ENCODE measurements at places on chromosomes 7 and 10.

DNA sequence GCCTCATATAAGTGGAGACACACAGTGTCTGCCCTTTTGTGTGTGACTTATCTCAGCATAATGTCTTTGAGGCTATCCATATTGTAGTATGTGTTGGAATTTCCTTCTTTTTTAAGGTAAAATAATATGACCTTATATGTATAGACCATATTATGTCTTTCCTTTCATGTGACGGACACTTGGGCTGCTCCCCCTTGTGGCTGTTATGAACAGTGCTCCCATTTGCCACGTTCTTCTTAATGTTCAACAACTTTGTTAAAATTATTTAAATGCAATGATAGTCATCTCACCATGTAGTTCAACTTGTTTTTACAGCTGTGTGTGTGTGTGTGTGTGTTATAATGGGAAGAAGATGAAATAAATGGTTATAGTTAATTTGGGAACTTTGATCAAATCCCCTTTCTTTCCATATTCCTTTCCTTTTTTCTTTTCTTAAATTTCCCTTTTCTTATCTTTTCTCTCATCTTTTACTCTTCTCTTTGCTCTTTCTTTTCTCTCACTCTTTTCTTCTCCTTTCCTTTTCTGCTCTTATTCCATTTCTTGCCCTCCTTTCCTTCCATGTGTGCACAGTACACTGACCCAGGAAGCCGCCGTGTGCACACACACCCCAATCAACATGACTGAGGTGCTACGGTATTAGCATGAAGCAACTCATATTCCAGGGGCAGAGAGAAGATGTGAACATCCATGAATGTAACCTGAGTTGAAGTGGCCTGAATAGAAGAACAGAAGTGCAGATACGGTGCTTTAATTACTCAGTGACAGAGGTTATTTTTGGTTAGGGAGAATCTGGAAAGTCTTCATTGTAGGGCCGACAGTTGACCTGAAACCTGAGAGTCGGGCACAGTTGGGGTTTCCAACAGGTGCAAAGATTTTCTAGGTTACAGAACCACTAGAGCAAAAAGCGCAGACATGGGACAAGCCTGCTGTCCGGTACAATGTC lies 596.6 kb downstream of the SDK1 start:
- peak; percentile 17 for DNase-seq

GRCh38 chr10:131750973-131751826 lies 149.6 kb upstream of the PPP2R2D start:
- DNase-seq = no peak

- DNase-seq = no peak
These were observed at the start of gene HECW1 for GRCh38 chr7:43112459-43112940. TSS of gene HECW1 (plus strand) at chr7:43112647. CDS start at chr7:43243906, 131,259 bp downstream.

DNA sequence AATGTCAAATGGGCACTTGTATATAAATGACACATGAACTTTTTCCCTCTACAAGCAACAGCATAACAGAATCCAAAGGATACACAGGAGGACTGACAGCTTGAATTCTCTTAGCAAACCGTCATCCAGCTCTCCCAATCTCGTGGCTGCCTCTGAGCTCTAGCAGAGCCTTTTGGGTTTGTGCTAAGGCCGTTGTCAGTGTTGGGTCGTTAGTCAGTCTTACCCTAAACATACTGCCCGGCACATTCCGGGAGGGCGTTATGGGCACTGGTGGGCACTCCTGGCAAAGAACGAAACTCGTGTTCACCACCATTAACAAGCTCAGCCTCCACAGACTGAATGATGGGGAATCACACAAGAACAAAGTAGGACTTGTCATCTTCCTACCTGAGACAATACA lies 19.6 kb upstream of the ENO4 start:
- DNase-seq = no peak

DNA sequence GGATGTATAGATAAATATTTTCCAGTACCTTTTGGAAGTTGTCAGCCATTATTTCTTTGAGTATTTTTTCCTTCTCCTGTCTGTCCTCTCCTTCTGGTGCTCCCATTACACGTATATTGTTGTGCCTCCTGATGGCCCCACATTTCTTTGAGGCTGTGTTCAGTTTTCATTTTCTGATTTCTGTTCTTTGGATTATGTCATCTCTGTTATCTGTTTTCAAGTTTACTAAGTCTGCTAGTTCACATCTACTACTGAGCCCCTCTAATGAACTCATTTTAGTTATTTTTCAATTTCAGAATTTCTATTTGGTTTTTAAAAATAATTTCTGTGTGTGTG lies 16.3 kb downstream of the RBM33 start:
- DNase-seq = no peak

DNA sequence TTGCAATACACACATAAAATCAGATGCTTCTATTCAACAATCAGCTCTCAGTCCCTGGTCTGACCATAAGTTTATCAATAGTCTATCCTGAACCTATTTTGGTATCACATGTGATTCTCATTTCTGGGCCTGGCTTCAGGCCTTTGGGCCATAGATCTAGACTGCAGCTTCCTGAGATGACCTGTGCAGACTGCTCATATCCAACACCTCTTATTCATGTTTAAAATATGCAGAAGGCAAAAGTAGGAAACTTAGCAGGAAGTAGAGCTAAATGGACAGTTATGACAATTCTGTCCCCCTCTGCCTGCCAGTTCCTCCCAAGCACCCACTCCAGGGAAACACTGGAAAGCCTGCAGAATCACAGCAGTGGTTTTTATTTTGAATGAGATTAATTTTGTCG lies 53.3 kb downstream of the C7orf25 start:
- DNase-seq = no peak

GRCh38 chr10:46223064-46223480 lies 63.7 kb upstream of the ANTXRL start:
- peak; percentile 75 for DNase-seq

- no peak for DNase-seq
These were observed 215.0 kb downstream of the TAX1BP1 start for GRCh38 chr7:27955011-27955410.

DNA sequence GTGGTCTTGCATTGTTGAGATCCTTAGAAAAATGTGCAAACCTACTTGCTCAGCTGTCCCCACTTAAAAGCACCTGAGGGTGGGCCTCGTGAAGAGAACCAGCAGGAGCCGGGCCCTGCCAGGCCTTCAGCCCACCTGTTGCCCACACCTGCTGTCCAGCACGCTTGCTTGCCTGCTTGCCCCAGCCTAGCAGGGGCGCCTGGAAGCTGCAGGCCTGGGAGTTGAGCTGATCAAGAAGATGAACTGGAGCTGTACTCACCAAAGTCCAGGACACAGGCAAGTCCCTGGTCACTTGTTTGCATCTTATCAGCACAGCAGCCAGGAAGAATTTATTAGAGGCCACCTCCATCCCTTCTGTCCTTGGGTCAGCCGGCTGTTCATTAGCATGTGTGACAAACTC lies 23.2 kb downstream of the CYP26A1 start:
- DNase-seq = no peak

DNA sequence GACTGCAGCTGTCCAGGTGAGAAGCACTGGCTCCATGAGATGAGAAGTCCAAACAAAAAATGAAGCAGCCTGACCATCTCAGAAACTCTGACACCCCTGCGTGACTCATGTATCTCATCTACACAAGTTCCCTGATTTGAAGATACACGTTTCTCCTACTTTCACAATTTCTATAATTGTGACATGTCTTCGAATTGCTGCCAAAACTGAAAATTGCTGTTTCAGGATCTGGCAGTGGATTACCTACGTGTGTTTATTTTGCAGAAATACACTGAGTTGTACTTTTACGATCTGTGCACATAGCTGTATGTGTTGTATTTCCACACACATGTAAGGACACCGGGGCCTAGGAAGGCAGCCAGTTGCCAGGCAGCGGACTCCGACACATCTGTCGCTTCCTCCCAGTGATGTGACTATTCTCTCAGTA lies 53.2 kb downstream of the LARP4B start:
- no peak for DNase-seq

DNA sequence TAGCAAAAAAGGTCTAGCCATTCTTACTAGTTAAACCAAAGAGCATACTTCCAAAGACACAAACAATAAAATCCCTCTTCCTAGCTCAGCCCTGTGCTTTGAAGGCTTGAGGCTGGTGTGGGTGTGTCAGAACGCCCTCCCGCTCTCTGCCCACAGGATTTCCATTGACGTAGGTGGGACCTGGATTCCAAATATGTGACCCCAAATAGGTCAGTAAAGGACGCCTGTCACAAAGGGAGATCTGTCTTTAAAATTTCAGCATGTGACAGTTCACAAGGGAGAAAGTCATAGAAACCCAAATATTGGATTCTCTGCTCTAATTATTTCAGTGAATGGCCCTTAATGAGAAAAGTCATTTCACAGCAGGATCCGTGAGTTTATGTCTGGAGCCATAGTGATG lies 39.9 kb upstream of the LYZL1 start:
- DNase-seq = no peak

GRCh38 chr7:42940985-42941847 lies 9.0 kb downstream of the MRPL32 start:
- DNase-seq = peak; percentile 84

- no peak for DNase-seq
These were observed 66.7 kb downstream of the EMX2 start for GRCh38 chr10:117609095-117609795.

GRCh38 chr7:128406314-128407232 lies 3.2 kb downstream of the IMPDH1 start:
- no peak for DNase-seq

GRCh38 chr10:10869592-10869991 lies 148.1 kb upstream of the CELF2 start:
- DNase-seq = no peak

Measured in BE2C (cell line).